Bone marrow (tissue), 2 donors: ENCODE measurements at places on chromosomes 13 and 19.

DNA sequence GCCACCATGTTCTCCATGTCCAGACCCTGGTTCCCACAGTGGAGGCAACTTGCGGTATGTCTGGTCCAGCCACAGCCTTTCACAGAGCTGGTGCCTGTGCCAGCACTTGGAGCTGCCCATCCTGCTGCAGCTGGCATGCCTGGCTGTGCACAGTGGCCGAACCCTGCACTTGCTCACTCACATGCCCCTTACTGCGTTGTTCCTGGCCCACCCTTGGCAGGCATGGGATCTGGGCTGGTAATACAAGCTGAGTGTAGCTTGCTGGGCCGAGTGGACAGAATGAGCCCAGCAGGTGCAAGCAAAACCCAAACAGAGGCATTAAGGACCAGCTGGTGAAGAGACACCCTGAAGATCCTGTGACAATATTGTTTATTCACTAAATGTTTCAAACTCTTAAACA is 583.9 kb upstream of the SLITRK6 start:
- no peak for DNase-seq

- no peak for DNase-seq
Observed at GRCh38 chr13:74077792-74078191, 56.4 kb downstream of the KLF12 start.

DNA sequence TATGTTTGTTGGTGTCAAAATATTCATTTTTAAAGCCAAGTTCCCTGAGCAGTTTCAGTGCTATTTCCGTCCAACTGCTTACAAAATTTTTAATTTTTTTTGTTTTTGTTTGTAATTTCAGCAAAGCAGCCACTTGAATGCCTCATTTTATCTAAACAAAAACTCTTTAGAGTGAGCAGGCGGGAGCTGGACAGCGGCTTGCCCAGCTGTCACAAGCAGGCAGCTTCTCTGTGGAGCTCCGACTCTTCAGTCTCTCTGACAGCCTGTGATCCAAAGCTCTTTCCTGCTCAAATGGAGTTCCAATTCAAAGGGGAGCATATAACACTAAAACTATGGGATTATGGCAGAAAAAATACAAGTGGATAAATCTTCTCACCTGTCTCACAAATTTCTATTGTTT is 618.3 kb upstream of the PCDH20 start:
- no peak for DNase-seq

GRCh38 chr19:35793381-35794165 is 18.2 kb downstream of the ARHGAP33 start:
- DNase-seq = no peak

DNA sequence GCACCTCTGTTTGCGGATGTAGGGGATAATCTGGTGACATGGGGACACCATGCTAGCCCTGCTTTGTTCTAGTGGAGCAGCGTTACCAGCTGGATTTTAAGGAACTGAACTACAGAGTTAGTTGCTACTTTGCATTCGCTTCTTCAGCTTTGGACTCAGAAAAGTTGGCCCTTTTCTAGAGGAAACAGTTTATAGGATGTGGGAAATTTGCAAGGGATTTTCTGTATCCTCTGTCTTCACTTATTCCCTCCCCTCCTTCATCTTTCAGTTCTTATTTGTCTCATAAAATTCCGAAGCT is 2.1 kb downstream of the GATAD2A start:
- DNase-seq = no peak
